ENCODE measurements at places on chromosomes 2 and 18.

- H3K36me3 ChIP-seq = peaks cover 58% of the 10 kb centered on the region
- H3K4me1 ChIP-seq = no peaks in the 10 kb centered on the region
Observed at GRCh38 chr2:15471606-15472005, 89.5 kb downstream of the NBAS start.

- H3K4me1 ChIP-seq = no peaks in the 10 kb centered on the region
- peaks cover 1% of the 10 kb centered on the region for H3K27me3 ChIP-seq
- H3K36me3 ChIP-seq = no peaks in the 10 kb centered on the region
- H3K27ac ChIP-seq = no peak overlapping the region
- no peak overlapping the region for H3K4me3 ChIP-seq
Observed at GRCh38 chr18:21918693-21919092, 178.1 kb downstream of the MIB1 start.

- H3K4me3 ChIP-seq = no peak overlapping the region
- H3K4me1 ChIP-seq = peaks cover 4% of the 10 kb centered on the region
- no peaks in the 10 kb centered on the region for H3K36me3 ChIP-seq
- H3K27ac ChIP-seq = no peak overlapping the region
- H3K27me3 ChIP-seq = no peaks in the 10 kb centered on the region
Observed at GRCh38 chr2:10901160-10901939, 10.4 kb upstream of the KCNF1 start.

DNA sequence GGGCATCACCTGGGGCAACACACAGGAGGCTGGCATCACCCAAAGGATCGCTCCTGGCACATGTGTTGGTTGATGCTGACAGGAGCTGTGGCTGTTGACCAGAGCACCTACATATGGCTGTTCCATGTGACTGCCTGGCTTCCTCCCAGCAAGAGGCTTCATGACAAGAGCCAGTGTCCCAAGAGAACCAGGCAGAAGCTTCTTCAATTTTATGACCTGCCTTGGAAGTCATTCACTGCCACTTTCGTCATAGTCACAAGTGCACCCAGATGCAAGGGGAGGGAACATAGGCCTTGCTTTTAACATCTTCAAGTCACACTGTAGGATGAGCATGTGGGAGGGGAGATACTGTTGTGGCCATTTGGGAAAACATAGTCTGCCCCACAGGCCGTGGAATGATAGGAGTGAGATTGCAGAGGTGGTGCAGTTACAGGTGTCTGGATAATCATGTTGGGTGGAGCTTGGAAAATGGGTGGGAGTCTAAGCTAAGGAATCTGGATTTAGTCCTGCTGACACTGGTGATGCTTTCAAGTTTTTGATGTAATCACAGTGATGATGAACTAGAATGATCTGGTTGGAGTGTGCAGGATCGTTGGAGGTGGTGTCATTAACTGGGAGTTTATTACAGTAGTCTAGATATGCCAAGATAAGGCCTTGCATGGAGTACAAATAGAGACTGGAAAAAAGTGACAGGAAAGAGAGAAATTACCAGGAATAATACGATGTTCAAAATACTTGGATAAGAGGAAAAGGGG lies 107.0 kb downstream of the RAPGEF4 start:
- H3K4me1 ChIP-seq = no peaks in the 10 kb centered on the region
- no peak for DNase-seq
- H3K36me3 ChIP-seq = no peaks in the 10 kb centered on the region
- no peaks in the 10 kb centered on the region for H3K27me3 ChIP-seq

GRCh38 chr2:46230677-46231425 lies 66.4 kb upstream of the EPAS1 start:
- peaks cover 7% of the 10 kb centered on the region for H3K4me1 ChIP-seq
- H3K27me3 ChIP-seq = no peaks in the 10 kb centered on the region
- H3K27ac ChIP-seq = no peak overlapping the region
- H3K4me3 ChIP-seq = no peak overlapping the region

DNA sequence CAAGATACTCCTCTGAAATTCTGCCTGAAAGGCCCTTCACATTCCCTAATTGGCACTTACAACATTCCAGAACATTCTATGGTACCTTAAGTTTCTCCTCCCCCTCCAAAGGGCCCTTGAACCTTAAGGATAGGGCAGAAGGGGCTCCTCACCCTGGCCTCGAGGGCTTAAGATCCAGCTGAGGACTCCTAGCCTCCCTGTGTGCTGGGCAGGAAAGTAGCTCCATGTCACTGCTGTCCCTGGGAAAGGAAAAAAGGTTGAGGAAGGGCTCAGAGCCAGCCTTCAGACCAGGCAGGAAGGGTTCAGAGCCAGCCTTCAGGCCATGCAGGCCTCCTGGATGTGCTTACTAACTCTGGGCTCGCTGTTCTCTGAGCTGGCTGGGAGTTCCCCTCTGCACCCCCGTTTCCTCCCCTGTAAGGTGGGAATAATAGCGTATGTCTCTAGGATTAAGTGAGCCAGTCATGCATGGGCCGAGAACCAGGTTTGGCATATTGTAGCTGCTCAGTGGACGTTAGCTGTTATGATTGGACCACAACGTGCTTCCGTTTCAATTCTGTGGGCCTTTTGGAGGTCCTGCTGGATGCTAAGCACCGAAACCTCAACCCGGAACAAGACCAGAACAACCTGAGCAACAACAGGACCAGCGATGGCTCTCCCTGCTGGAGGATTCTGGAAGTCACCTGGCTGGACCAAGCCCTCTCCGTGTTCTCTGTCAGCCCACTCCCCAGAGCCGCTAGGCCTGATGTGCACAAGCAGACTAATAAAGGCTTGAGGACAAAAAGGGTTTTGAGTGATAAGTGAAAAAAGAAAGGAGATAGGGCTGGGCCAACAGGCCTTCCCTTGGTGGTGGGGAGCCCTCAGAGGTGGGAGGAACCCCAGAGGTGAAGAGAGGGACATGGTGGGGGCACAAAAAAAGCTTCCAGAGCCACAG lies 1.0 kb upstream of the B3GNT7 start:
- no peak overlapping the region for H3K27ac ChIP-seq
- H3K4me3 ChIP-seq = no peak overlapping the region
- peaks cover 20% of the 10 kb centered on the region for H3K27me3 ChIP-seq
- H3K36me3 ChIP-seq = no peaks in the 10 kb centered on the region
- H3K4me1 ChIP-seq = no peaks in the 10 kb centered on the region

DNA sequence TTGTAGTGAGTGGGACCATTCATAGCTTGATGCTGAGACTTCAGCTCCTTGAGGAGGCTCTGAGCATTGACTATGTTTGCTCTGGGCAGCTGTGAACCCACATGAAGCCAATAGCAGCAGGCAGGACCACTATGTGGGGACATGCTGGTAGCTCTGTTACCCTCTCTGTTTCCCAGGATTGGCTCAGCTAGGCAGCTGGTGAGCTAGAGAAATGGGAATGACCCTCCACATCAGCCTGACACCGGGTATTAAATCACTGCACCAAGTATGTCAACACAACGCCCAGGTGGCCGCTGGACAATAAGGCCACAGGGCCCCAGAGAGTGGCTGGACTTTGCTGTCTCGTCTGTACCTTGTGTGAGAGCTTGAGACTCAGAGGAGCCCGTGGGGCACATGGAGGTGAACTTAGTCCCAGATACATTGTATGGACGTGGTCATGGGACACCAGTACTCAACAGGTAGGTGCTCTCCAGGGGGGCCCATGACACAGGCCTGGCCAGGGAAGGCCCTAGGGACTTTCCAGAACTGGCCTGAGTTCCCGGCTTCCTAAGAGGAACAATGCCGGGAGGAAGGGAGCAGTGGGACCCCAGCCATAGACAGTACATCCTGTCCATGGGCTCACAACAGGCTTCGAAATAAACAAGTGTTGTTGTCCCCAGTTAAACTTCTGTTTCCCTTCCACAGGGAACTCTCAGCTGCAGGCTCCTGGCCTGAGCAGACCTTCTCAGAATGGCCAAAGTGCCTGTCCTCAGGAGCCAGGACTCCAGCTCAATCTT lies 35.2 kb downstream of the HS1BP3 start:
- H3K27me3 ChIP-seq = no peaks in the 10 kb centered on the region
- no peak overlapping the region for H3K4me3 ChIP-seq
- no peak for DNase-seq

DNA sequence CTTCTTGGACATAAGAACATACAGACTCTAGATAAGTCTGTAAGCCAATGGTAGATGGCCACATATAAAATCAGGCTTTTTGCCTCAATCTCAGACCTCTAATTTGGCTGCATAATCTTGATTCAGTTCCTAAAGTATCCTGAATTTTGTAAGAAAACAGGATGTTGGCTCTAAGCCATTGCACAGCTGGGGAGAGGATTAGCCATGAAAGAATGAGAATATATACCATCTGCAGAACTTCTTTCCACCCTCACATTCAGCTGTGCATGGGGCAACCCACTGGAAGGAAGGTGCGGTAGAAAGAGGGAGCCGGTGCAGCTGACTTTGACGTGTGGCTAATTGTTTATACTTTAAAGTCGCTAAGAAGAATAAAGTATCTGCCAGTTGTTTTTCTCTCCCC lies 1061.6 kb upstream of the FAM98A start:
- H3K4me1 ChIP-seq = no peaks in the 10 kb centered on the region
- H3K27me3 ChIP-seq = no peaks in the 10 kb centered on the region
- no peaks in the 10 kb centered on the region for H3K36me3 ChIP-seq
- no peak overlapping the region for H3K4me3 ChIP-seq
- DNase-seq = no peak

GRCh38 chr2:44433895-44434294 lies 72.1 kb downstream of the CAMKMT start:
- H3K27ac ChIP-seq = no peak overlapping the region
- no peak for DNase-seq
- no peak overlapping the region for H3K4me3 ChIP-seq
- no peaks in the 10 kb centered on the region for H3K36me3 ChIP-seq

DNA sequence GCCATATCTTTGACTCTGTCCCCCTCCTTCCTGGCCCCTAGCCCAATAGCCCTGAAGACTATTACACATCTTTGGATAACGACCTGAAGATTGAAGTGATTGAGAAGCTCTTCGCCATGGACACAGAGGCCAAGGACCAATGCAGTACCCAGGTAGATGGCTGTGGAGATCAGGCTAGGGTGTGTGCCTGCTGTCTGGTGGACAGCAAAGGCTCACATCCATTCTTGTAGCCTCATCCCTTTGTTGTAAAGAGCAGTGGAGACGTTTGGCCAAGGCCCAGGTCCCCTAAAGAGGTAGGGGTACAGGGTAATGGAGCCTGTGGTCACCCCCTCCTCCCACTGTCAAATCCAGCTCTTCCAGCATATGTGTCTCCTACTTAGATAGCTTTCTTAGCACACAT lies 81.4 kb downstream of the EPAS1 start:
- DNase-seq = no peak
- no peak overlapping the region for H3K27ac ChIP-seq
- H3K4me3 ChIP-seq = no peak overlapping the region

DNA sequence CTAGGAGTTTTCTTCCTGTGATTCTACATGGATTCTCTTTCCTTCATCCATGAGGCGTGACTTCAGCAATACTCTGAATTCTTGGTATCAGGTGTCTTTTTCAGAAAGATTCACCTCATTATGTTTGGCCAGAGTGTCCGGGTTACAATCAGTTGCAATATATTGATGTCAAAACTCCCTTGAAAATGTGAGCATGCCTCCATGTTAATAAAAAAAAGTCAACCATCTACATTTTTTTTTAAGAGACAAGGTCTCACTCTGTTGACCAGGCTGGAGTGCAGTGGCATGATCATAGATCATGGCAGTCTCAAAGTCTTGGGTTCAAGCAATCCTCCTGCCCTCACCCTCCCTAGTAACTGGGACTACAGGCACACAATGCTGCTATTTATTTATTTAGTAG lies 80.9 kb upstream of the NEUROD1 start:
- H3K27me3 ChIP-seq = no peaks in the 10 kb centered on the region
- no peak for DNase-seq
- no peaks in the 10 kb centered on the region for H3K36me3 ChIP-seq
- H3K4me1 ChIP-seq = no peaks in the 10 kb centered on the region
- no peak overlapping the region for H3K4me3 ChIP-seq

- H3K4me3 ChIP-seq = no peak overlapping the region
- no peak overlapping the region for H3K27ac ChIP-seq
- DNase-seq = no peak
- H3K4me1 ChIP-seq = no peaks in the 10 kb centered on the region
Observed at GRCh38 chr2:130877258-130877657, 40.5 kb downstream of the ARHGEF4 start.

GRCh38 chr2:113886479-113887008 lies 3.3 kb upstream of the ACTR3 start:
- H3K4me3 ChIP-seq = peak overlapping the region; percentile 46
- H3K27me3 ChIP-seq = no peaks in the 10 kb centered on the region
- H3K4me1 ChIP-seq = peaks cover 35% of the 10 kb centered on the region
- H3K27ac ChIP-seq = peak overlapping the region; percentile 74
- DNase-seq = peak; percentile 91

- peak overlapping the region; percentile 47 for H3K4me3 ChIP-seq
- H3K36me3 ChIP-seq = no peaks in the 10 kb centered on the region
- peaks cover 39% of the 10 kb centered on the region for H3K4me1 ChIP-seq
Observed at GRCh38 chr2:102226612-102227391, 40.0 kb downstream of the IL1RL2 start.

- H3K27me3 ChIP-seq = peaks cover 35% of the 10 kb centered on the region
- no peaks in the 10 kb centered on the region for H3K36me3 ChIP-seq
- no peak overlapping the region for H3K27ac ChIP-seq
- DNase-seq = no peak
- no peak overlapping the region for H3K4me3 ChIP-seq
Observed at GRCh38 chr2:45047301-45047700, 38.0 kb upstream of the SIX2 start.

- no peaks in the 10 kb centered on the region for H3K36me3 ChIP-seq
- H3K4me3 ChIP-seq = no peak overlapping the region
- no peak for DNase-seq
- no peaks in the 10 kb centered on the region for H3K27me3 ChIP-seq
Observed at GRCh38 chr2:210673117-210673516, 116.7 kb downstream of the CPS1 start.

DNA sequence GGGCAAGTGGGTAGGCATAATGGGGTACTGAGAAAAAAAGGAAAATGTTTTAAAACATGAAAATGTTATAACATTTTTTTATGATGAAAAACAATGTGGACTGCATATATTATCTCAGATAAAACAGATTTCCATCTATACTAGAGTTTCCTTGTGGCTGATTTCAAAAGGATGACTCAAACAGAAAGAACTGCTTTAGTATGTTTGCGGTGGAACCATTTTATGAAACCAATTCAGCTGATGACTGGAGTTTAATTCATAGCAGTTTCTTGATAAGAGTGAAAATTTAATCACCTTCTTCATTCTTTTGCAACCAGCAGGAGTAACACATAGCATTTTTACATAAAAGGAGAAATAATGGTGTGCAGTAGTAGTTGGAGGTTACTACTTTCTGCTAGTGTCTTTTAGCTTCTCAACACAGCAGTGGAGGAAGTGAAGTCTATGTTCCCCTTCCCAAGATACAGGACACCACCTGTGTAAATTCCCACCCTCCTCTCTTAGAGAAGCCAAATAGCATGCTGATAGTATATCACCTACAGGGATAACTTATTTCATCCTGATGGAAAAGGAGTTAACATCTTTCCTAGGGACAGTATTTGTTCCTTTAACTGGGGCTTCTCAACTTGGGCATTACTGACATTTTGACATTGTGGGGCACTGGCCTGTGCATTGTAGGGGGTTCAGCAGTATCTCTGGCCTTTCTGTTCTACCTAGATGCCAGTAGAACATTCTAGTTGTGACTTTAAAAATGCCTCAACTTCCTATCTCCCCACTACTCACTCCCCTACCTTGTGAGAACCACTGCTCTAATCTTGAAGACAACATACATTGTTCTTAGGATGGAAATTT lies 29.9 kb downstream of the PELI1 start:
- H3K27me3 ChIP-seq = no peaks in the 10 kb centered on the region
- DNase-seq = peak; percentile 85
- peak overlapping the region; percentile 32 for H3K4me3 ChIP-seq
- peaks cover 26% of the 10 kb centered on the region for H3K4me1 ChIP-seq
